ENCODE measurements at places on chromosomes 4 and X. TPM values are rescaled to one million over a fixed set of nuclear protein-coding genes. Genes with fewer than 3 reads are reported as not detected.

F8A1 gene
- total RNA-seq: 0.47 TPM

CPLX1 gene
- total RNA-seq: 1.6 TPM

DCAF4L1 gene
- total RNA-seq: under 0.01 TPM

- DNase-seq: no peak
Observed at GRCh38 chrX:103913356-103914020, 48.9 kb upstream of the TMSB15B start.

- no peak for DNase-seq
Observed at GRCh38 chr4:44720371-44720770, 6.0 kb downstream of the GNPDA2 start.

GRCh38 chr4:101265816-101266172 lies 81.5 kb downstream of the PPP3CA start:
- no peak for DNase-seq

- DNase-seq: no peak
Observed at GRCh38 chr4:56463711-56464110, 3.7 kb upstream of the SRP72 start.

- no peak for DNase-seq
Observed at GRCh38 chr4:26008737-26009136, 94.7 kb downstream of the SMIM20 start.

DNA sequence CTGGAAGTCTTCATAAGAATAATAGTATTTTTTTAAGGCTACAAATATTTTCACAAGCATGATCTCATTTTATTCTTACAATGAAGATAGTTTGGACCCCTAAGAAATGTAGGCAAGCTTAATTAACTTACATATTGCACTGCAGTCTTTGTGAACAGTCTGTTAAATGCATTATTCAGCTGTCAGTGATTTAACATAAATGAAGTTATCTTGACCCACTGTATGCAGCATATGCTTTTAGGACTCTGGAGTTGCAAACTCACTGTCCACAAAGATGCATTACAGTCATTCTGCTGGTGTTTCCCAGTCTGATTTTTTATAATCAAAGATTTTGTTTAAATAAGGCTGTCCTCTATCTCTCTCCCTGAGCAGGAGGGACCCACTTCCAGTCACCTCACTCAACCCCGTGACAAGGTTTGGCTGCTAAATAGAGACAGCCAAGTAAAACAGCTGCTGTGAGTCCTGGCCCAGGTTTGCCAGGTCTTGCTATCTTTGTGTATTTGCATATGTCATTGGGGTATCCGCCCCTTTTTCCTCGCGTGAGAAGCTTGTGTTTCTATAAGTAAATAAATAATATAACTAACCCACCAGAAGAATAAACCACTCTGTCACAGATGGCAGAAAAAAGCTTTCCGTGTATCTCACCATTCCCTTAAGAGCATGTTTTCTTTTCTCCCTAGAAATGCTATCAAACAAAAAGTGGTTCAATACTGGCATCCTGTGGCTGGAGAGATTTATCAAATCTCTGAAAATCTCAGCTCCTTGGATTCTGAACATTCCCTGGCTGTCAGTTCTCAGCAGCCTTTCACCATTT lies 67.0 kb downstream of the SLC7A11 start:
- no peak for DNase-seq
